ENCODE measurements at places on chromosomes 5 and 9. TPM values are rescaled to one million over a fixed set of nuclear protein-coding genes. Genes with fewer than 3 reads are reported as not detected.

HMGXB3 gene
- total RNA-seq: 29.7 TPM

ECSCR gene
- total RNA-seq: not detected

POLR1E gene
- 44.6 TPM for total RNA-seq

FAM153A gene
- not detected for total RNA-seq

CMBL gene
- 22.2 TPM for total RNA-seq

PIP5KL1 gene
- total RNA-seq: 2.1 TPM

OR4F3 gene
- not detected for total RNA-seq

GRAMD2B gene
- 1.2 TPM for total RNA-seq

NR6A1 gene
- total RNA-seq: 1.9 TPM

EIF4EBP3 gene
- 2.2 TPM for total RNA-seq

ITGA2 gene
- total RNA-seq: 25.2 TPM

PCDHA9 gene
- total RNA-seq: not detected

SPINK4 gene
- total RNA-seq: not detected

CDKN2A gene
- not detected for total RNA-seq

CEL gene
- total RNA-seq: 0.38 TPM

STOM gene
- 107 TPM for total RNA-seq

PCDHGA11 gene
- not detected for total RNA-seq

VCP gene
- total RNA-seq: 293 TPM

CD72 gene
- total RNA-seq: 0.06 TPM

TMEM171 gene
- total RNA-seq: 6.3 TPM

ZFP62 gene
- total RNA-seq: 7.4 TPM

DTWD2 gene
- total RNA-seq: 1.7 TPM

CARTPT gene
- total RNA-seq: not detected

SGCD gene
- 4.0 TPM for total RNA-seq

MARCOL gene
- not detected for total RNA-seq

ZNF608 gene
- 0.40 TPM for total RNA-seq

SPZ1 gene
- not detected for total RNA-seq

PCDHGA7 gene
- 0.84 TPM for total RNA-seq

PCDHB12 gene
- 0.02 TPM for total RNA-seq

CD74 gene
- not detected for total RNA-seq

CCDC183 gene
- 0.10 TPM for total RNA-seq

RFESD gene
- total RNA-seq: 3.3 TPM

GLDC gene
- 14.7 TPM for total RNA-seq

CSNK1G3 gene
- 28.5 TPM for total RNA-seq

TSSK1B gene
- total RNA-seq: not detected

CCNO gene
- total RNA-seq: 8.6 TPM

SH3TC2 gene
- 0.29 TPM for total RNA-seq

OR1J2 gene
- not detected for total RNA-seq

OGN gene
- not detected for total RNA-seq

ZNF474 gene
- total RNA-seq: 0.46 TPM

GNPDA1 gene
- total RNA-seq: 70.8 TPM
